ENCODE measurements at places on chromosomes 7 and 10. TPM values are rescaled to one million over a fixed set of nuclear protein-coding genes. Genes with fewer than 3 reads are reported as not detected.

The HIPK2 gene
- total RNA-seq, result 68.5 TPM

GRCh38 chr7:1402110-1402790, 57.0 kb downstream of the MICALL2 start:
- H3K27me3 ChIP-seq, result peaks cover 8% of the 10 kb centered on the region

DNA sequence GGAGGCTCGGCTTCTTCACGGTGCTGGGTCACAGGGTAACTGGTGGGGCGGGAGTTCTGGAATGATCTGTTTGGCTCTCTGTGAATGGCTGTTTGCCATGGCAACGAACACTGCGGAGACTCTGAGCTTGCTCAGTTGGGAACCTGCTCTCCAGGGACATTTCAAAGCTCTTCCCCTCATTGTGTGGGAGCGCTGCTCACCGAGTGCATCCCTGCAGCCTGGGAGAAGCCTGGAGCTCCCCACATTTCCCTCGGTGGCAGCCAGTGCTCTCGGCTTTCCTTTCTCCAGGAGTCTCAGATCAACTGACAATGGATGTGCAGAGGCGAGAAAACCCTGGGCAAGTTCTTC, 57.6 kb upstream of the CACUL1 start:
- no peaks in the 10 kb centered on the region for H3K36me3 ChIP-seq
- H3K4me3 ChIP-seq, result no peak overlapping the region
- H3K4me1 ChIP-seq, result no peaks in the 10 kb centered on the region
- no peaks in the 10 kb centered on the region for H3K27me3 ChIP-seq
- H3K27ac ChIP-seq, result no peak overlapping the region
- no peak for DNase-seq

The ELN gene
- total RNA-seq, result 3,836 TPM

DNA sequence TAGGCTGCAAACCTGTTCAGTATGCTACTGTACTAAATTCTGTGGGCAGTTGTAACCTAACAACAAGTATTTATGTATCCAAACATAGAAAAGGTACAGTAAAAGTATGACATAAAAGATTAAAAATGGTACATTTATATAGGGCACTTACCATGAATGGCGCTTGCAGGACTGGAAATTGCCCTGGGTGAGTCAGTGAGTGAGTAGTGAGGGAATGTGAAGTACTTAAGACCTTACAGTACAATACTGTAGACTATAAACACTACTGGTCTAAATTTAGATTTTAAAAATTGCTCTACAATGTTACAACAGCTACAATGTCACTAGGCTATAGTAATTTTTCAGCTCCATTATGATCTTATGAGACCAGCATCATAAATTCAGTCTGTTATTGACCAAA, 146.0 kb upstream of the GNAI1 start:
- no peak for DNase-seq
- H3K4me1 ChIP-seq, result no peaks in the 10 kb centered on the region
- no peak overlapping the region for H3K27ac ChIP-seq
- H3K36me3 ChIP-seq, result no peaks in the 10 kb centered on the region
- H3K27me3 ChIP-seq, result no peaks in the 10 kb centered on the region

DNA sequence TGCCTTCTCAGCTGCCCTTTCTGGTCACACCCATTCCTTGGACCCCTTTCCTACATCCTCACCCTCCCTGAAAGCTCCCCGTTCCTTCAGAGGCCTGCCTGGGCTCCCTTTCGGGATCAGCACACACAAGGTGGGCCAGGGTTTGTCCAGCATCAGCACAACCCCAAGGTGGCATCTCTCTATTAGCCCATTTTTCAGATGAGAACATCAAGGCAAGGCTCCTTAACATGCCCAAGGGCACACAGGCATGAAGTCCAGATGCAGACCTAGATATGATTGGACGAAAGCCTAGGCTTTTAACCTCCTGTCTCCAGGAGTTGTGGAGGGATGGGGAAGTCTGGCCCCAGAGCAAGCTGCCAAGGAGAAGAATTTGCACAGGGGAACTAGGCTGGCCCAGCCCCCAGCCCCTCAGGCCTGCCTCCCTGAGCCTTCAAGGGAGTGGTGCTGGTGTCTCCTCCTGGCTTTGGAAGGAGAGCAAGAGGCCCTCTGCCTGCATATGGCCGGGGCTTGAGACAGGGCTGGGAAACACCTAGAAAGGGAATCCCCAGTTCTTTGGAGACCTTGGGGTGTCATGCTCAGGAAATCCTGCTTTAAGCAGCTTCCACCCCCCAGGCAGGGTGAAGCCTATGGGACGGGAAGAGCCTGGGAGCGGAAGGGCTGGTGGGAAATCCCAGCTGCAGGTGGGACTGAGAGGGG, 9.0 kb upstream of the VSIR start:
- no peaks in the 10 kb centered on the region for H3K27me3 ChIP-seq
- H3K4me3 ChIP-seq, result no peak overlapping the region
- H3K27ac ChIP-seq, result no peak overlapping the region
- no peaks in the 10 kb centered on the region for H3K4me1 ChIP-seq
- no peaks in the 10 kb centered on the region for H3K36me3 ChIP-seq

The MYO3A gene
- total RNA-seq, result 0.49 TPM

GRCh38 chr7:102292813-102293798, 6.4 kb downstream of the SH2B2 start:
- no peak for DNase-seq
- H3K27me3 ChIP-seq, result no peaks in the 10 kb centered on the region
- no peak overlapping the region for H3K27ac ChIP-seq
- peaks cover 9% of the 10 kb centered on the region for H3K4me1 ChIP-seq

The PHF14 gene
- 46.1 TPM for total RNA-seq

- H3K4me1 ChIP-seq, result no peaks in the 10 kb centered on the region
- no peaks in the 10 kb centered on the region for H3K36me3 ChIP-seq
- DNase-seq, result no peak
- H3K4me3 ChIP-seq, result no peak within 1 kb of the TSS
Measured at GRCh38 chr7:143934526-143935325, at the start of gene OR2F2. Gene OR2F2 (plus strand): TSS chr7:143935233. CDS start chr7:143935233, 0 bp downstream.

The PNLIPRP3 gene
- total RNA-seq, result not detected

The MYPN gene
- not detected for total RNA-seq

The OR9A2 gene
- total RNA-seq, result not detected
